ENCODE measurements at places on chromosomes 4 and X. TPM values are rescaled to one million over a fixed set of nuclear protein-coding genes. Genes with fewer than 3 reads are reported as not detected.

Gene DMP1
- not detected for total RNA-seq

Gene MAMLD1
- 0.81 TPM for total RNA-seq

Gene KLHL2
- total RNA-seq, result 36.4 TPM

Gene CDS1
- total RNA-seq, result not detected

Gene SFRP2
- not detected for total RNA-seq

Gene TEX13D
- not detected for total RNA-seq

Gene DCLK2
- total RNA-seq, result not detected

DNA sequence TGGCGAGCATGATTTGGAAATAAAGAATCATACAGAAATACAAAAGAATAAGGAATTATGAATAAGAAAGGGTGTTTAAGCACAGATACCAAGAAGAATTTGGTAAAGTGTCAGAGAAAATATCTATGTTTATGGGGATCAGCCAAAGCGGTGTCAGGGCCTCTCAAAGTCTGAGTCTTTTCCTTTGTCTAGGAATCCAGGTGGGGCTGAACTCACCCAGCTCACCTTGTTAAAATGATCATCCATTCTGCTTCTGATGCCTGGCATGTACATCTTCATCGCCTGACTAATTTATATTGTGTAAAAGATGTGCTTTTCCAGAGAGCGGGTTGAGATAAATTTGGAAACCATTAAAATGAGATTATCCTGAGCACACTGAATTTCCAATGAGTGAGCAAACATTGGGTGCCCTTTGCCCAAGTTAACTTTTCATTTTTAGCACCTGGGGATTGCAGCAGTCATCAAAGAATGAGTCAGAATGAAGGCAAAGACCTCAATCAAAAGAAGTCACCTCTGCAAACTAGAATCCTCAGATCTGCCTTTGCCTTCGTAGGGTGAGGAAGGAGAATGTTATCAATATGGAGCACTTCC lies 141.9 kb upstream of the ANXA3 start:
- DNase-seq, result no peak

- peak; percentile 25 for DNase-seq
These were observed 98.6 kb downstream of the LARP7 start for GRCh38 chr4:112735474-112735951.

DNA sequence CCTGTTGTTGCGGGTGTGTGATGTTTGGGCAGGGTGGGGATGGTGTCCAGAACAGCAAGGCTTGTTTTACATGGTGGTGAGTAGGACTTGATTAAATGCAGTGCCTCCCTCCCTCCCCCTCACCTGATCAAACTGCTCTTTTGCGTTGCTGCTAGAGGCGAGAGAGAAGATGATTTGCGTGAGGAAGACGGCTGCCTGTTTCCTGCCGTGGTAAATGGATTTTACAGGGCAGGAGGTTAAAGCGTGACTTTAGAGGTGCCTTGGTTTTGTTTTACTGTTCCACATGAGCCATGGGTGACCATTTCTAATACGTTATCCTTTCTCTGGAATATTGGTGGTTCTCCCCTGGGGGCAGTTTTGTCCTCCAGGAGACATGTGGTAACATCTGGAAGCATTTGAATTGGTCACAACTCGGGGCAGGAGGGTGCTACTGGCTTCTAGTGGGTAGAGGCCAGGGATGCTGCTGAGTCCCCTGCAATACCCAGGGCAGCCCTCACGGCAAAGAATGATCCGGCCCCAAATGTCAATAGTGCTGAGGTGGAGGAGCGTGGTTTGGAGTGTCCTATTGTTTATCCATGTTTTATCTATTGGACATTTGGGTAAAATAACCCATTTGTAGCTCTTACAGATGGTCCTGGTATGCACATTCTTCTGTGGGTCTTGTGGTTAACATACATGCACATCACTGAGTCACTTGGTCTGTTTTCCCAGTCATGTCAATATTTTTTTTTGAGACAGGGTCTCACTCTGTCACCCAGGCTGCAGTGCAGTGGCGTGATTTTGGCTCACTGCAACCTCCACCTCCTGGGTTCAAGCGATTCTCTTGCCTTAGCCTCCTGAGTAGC lies 73.7 kb downstream of the SHROOM2 start:
- no peak for DNase-seq

GRCh38 chrX:45715748-45716147 lies 515.1 kb upstream of the DIPK2B start:
- DNase-seq, result no peak

GRCh38 chr4:59570860-59571476 lies 1629.2 kb upstream of the ADGRL3 start:
- no peak for DNase-seq

DNA sequence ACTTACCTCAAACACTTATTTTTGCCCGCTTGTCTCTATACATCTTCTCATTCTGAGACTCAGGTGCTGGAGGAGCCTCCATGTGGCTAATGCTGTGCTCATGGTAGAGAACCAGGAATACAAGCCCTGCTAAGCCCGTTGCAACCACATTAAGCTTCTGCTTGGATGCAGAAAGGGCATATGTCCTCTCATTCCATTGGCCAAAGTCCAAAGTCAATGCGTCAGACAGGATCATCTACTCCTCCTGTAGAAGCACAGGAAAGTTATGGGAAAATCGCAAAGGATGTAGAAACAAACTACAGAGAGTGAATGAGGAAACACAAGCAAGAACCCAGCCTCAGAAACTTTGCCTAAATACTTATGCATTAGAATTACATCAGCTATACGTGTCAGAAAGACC lies 124.5 kb upstream of the AGA start:
- DNase-seq, result no peak

- no peak for DNase-seq
These were observed 70.6 kb downstream of the ARSJ start for GRCh38 chr4:113908829-113909228.

GRCh38 chr4:113499166-113499565 lies 262.4 kb downstream of the CAMK2D start:
- no peak for DNase-seq

- no peak for DNase-seq
These were observed 22.3 kb downstream of the MORF4L2 start for GRCh38 chrX:103663981-103664762.

- DNase-seq, result no peak
These were observed 173.9 kb downstream of the CHIC2 start for GRCh38 chr4:53890461-53890860.

Data from activated CD8-positive, alpha-beta T cell treated with anti-CD3 and anti-CD28 coated beads, Interleukin-2, amount 10 ng/mL, durations not matched to agents 7 days and 5 days (primary cell).